CD8-positive, alpha-beta T cell (primary cell): ENCODE measurements at places on chromosomes 11 and 22.

- DNase-seq: peak; percentile 37
Observed at GRCh38 chr11:44860346-44860745, 90.3 kb downstream of the TP53I11 start.

DNA sequence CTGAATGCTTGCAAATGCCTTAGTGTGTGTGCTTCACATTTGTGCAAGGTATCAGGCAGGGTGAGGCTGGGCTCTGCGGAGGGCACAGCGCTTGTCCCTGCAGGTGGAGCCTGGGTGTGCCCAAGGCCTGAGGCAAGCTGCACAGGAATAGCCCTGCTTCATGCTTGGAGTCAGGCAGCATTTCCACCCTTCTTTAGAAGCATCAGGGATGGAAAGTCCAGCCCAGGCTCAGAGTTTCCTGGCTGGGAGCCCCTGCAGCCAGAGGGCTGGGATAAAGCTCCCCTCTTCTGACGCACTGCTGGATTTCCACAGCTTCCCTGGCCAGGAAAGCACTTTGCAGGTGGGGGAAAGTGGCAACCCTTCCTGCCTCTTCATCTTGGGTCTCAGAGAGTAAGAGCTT is 63.4 kb downstream of the GALNT18 start:
- no peak for DNase-seq

- no peak for DNase-seq
Observed at GRCh38 chr11:35065566-35065965, 73.4 kb upstream of the CD44 start.

DNA sequence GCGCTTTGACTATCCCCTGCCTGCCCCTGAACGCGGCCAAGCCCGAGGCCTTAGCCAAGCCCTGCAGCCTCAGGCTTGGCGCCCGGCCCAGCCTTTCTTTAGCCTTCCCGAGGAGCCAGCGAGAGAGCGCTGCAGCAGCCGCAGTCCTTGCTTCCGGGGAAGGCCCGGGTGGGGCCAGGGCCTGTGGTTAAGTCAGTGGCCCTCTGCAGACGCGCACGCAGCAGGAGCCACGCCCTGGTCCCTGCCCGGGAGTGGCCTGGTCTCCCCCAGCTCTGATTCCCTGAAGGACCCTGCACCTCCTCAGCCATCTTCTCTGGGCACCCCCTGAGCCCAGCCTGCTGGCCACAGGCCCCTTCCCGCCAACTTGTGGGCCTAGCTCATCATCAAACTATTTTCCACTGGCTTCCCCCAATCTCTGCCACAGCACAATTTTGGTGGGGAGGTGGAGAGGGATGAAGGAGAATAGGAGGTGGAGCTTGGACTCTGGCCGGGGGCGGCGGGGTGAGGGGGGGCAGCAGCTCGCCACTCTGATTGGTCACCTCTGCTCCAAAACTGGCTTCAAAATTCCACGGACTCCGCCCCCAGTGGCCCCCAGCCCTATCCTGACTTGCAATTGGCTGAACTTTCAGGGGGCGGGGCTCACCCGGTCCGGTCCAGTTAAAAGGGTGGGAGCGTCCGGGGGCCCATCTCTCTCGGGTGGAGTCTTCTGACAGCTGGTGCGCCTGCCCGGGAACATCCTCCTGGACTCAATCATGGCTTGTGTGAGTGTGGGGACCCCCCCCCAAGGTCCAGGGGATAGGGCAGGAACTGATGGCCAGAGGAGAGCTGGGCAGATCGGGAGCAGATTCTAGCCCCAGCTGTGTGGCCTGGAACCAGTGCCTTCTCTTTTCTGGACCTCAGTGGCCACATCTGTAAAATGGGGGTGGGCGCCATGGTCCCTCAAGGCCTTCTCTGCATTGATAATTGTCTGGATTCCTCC is at the start of gene LGALS1:
TSS of gene LGALS1 (plus strand) at position 686 of the 979 bp plus-strand sequence. CDS start at position 753, 67 bp downstream.
- peak; percentile 62 for DNase-seq

DNA sequence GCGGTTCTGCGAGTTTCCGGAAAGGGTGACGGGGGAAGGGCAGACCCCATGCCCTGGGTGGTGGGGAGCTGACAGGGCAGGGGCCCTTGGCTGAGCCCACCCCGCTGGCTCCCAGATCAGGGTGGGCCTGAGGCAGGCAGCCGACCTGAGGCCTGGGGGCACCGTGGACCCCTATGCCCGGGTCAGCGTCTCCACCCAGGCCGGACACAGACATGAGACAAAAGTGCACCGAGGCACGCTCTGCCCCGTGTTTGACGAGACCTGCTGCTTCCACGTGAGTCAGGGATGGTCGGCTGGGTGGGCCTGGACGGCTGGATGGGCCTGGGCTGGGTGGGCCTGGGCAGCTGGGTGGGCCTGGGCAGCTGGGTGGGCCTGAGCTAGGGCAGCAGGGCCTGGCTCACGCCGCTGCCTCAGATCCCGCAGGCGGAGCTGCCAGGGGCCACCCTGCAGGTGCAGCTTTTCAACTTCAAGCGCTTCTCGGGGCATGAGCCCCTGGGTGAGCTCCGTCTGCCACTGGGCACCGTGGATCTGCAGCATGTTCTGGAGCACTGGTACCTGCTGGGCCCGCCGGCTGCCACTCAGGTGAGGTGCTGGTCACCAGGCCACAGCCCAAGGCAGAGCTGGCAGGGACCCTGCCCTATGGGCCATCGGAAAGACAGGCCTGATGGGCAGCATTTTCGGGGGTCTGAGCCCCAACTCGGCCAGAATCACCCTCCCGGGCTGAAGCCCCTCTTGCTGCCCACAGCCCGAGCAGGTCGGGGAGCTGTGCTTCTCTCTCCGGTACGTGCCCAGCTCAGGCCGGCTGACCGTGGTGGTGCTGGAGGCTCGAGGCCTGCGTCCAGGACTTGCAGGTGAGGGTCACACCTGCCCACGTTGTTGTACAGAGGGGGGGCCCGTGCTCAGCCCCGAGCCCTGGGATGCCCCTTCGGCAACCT is 1.5 kb downstream of the SYT8 start:
- DNase-seq: no peak

DNA sequence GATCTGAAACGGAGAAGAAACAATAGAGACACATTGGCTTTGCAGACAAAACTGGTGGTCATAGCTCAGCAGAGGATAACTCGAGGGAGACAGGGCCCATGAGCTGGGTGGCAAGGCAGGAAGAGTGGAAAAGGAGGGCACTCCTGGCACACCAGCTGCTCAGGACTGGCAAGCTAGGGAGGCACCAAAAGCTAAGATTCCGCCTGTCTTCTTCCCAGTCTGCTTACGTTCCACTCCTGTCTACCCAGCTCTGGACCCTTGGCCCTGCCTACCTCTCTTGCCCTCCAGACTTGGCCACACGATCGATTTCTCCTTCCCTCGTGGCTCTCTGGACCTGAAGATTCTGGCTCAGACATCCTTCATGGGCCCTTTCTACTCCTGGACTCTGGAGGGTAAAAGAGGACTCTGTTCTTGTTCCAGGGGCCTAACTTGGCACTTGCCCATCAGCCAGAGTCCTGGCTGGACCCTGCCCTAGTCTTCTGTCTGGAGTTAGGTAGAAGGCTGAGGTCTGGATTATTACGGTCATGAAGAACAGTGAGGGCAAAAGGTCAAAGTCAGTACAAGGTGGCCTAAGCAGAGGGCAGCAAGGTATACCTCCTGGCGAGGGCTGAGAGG is 115.2 kb upstream of the PITPNB start:
- no peak for DNase-seq

DNA sequence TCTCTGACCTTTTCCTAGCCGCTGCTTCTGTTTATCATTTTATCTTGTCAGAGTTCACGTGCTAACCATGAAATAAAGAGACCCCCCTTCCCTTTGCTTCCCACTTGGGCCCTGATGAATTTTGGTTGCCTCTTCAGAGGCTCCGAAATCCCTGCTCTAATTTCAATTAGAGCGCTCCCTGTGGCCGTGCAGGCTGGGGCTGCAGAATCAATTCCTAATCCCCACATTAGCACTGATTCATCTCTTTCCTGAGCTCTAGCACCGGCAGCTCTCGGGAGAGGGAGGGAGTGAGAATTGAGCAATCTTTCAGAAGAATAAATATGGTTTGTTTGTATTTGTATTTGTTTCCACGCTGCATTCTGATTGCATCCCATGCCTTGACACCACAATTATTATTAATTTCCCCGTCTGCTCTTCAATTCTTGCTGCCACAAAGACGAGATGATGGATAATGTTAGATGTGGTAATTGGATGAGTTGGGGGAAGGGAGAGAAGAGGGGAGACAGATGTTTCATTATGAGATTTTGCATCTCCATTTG is 76.9 kb downstream of the NTM start:
- DNase-seq: no peak

DNA sequence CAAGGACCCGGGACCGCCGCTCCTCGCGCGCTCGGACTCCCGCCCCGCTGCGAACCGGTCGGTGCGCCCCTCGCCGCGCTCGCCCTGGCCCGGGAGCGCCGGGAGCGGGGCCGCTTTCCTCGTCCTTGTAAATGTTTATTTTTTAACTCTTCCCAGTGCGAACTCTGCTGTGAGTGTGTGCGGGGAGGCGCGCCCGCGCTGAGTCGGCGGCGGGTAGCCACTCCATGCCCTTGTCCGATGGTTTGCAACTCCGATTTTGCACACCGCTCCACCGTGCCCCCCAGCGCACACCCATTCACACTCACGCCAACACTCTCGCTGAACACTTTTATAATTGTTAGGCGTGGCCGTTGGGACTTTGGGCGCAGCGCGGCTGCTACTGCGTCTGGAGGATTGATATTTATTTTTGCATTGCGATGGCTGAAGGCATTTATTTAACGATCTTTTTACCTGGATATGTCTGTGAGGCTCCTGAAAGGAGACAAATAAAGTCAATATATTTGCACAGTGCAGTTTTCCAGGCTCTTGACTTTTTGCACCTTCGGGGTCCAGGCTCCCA is 1.0 kb downstream of the C11orf96 start:
- no peak for DNase-seq

DNA sequence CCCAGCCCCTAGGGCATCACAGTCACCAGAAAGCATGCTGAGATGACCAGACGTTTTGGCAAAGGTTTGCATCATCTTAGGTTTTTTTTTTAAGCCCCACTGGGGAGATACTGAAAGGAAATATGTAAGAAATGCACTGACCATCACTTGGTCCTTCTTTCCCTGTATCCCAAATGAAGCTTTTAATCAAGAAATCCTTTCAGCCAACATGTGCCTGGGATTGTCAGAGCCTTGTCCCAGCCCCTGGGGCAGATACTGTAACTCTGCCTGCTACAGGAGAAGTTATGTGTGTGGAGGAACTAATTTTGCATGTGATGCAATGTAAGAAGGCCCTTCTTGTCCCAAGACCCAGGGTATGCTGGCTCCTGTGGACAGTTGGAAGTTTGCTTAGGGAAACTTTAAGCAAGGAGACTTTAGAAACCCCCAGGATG is 65.6 kb downstream of the PPFIBP2 start:
- no peak for DNase-seq

GRCh38 chr11:1330473-1330872 is 21.0 kb upstream of the TOLLIP start:
- DNase-seq: no peak

- DNase-seq: no peak
Observed at GRCh38 chr11:46330563-46331281, 16.5 kb upstream of the DGKZ start.

GRCh38 chr22:43230971-43231723 is 44.2 kb upstream of the TTLL12 start:
- peak; percentile 66 for DNase-seq

GRCh38 chr11:30522536-30523243 is 63.5 kb downstream of the MPPED2 start:
- DNase-seq: no peak

- no peak for DNase-seq
Observed at GRCh38 chr11:94405062-94405833, 4.0 kb upstream of the GPR83 start.

- DNase-seq: no peak
Observed at GRCh38 chr22:47221840-47222615, 459.6 kb downstream of the TBC1D22A start.

- DNase-seq: no peak
Observed at GRCh38 chr11:10778217-10778970, 27.3 kb downstream of the CTR9 start.

GRCh38 chr11:75263944-75264349 is 23.4 kb downstream of the TPBGL start:
- DNase-seq: peak; percentile 33

DNA sequence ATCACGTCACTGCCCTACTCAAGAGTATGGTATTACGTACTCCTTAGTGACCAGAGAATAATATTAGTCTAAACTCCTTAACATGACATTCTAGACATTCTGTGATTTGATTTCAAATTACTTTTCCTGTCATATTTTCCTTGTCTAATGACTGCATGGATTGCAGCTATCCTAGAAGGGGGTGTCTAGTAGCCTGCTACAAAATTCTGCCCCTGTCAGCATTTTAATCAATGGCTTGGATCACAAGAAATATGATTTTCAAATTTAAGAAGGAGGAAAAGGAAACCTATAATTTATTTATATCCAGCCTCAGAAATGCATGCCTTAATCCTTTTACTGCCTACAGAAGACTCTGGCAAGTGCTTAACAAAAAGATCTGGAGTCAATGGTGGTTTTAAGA is 216.8 kb downstream of the SWAP70 start:
- no peak for DNase-seq

GRCh38 chr11:120180551-120181232 is 30.1 kb upstream of the OAF start:
- no peak for DNase-seq

DNA sequence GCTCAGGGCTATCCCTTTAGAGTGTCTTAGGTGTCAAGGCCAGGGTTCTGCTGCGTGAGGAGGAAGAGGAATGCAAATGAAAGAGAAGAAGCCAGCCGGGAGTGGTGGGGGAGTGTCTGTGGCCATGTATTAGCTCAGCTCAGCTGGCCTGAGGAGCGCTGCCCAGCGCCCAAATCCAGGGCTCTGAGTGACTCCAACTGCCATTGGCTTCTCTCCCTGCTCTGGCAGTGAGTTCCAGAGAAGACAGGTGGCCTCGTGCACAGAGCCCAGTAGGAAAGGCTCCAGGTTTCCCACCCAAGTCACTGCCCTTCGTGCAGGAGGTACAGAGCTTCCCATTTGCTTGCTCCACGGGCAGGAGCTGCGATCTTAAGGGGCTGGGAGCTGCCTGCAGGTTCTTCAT is 302.0 kb downstream of the KIRREL3 start:
- DNase-seq: no peak

- DNase-seq: no peak
Observed at GRCh38 chr11:44537679-44538078, 27.8 kb upstream of the CD82 start.

DNA sequence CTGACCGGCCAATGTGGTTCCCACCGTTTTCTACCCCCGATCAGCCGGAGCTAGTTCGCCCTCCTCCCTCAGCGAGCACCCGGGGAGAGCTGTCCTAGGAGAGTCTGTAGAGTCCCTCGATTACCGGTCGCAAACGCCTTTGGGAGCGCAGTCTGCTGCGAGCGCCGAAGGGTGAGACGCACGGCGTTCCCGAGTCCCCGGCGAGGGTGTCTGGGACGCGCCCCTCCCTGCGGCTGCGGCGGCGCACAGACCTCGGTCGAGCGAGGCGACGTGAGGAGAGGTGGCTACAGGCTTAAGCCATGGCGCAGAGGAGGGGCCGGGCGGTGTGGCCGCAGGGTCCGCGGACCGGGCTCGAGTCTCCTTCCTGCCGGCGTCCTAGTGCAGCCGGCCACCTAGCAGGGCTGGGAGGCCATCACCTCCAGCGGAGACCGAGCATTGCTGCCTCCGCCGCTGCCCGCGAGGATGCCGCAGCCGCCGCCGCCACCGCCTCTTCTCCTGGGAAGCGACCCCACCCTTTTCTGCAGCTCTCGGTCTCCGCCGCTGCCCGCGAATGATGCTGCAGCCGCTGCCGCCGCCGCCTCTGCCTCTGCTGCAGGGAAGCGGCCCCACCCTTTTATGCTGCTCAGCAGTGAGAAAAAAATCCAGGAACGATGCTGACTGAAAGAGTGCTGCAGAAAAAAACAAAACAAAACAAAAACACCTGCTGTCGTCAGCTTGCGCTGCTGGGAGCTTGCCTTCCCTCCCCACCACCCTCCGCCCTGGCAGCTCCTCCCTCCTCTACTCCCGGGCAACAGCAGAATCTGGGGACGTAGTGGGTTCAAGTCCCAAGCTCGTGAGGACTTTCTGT is at the start of gene MAP6:
TSS of gene MAP6 (minus strand) at position 588 of the 847 bp plus-strand sequence. CDS start 669 bp downstream, outside the sequence.
- DNase-seq: peak; percentile 17
